NCI-H460 (cell line): ENCODE measurements at places on chromosomes 16 and 17.

DNA sequence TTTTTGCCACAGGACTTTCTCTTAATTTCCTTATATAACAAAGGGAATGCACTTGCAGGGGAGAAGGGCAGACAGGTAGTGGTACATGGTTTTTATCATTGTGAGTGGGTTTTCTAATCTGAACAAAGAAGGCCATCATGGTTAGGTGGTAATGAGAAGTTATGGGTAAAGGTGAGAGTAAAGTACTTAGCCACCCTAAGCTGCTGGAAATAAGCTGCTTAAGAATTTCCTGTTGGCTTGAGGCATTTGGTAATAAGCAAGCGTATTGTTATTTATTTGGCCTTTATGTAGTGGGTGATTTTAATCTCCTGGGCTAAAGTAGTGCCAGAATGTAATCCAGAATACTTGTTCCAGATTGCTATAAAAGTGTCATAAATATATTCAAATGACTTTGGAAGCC is 27.1 kb downstream of the TAC4 start:
- no peak for DNase-seq

- no peak for DNase-seq
These were observed 202.2 kb downstream of the ENGASE start for GRCh38 chr17:79276821-79277220.

- DNase-seq: no peak
These were observed 328.8 kb downstream of the CPPED1 start for GRCh38 chr16:12474806-12475410.

- DNase-seq: no peak
These were observed 4.6 kb upstream of the SLC12A3 start for GRCh38 chr16:56860226-56861020.

DNA sequence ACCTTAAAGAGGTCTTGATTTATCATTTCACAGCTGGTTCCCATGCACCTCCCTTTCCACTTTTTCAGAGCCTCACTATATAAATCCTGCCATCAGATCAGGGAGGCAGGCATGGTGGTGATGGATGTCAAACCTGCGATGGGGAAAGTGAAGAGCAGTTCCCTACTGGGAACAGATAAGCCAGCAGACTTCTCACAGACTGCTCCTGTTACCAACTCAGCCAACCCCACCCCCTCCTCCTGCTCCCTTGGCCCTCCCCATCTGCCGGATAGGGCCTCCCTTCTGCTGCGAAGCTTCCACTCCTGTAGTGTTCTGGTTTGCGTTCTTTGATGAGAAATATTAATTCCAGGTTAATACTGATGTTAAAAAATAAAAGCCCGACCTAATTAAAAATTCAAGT is 232.1 kb downstream of the STX8 start:
- DNase-seq: no peak

GRCh38 chr17:36213695-36214094 is 2.8 kb downstream of the CCL4L2 start:
- DNase-seq: no peak

DNA sequence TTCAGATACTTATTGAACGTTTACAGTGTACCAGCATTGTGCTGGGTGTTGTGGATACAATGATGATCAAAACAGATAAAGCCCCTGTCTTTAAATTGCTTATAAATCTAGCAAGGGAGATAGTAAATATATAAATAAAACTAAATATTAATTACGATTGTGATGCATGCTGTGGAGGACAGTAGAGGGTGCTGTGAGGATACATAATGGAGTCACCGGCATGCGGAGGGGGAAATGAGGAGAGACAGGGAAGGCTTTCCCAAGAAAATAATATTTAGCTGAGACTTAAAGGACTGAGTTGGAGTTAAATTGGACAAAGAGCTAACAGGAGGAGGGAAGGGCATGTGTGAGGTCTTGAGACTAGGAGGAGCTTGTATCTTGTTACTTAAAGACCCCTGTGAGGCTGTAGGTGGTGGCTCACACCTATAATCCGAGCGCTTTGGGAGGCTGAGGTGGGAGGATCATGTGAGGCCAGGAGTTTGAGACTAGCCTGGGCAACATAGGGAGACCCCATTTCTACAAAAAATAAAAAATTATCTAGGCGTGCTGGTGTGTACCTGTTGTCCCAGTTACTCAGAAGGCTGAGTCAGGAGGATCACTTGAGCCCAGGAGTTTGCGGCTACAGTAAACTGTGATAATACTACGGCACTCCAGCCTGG is 2.4 kb downstream of the DHRS7B start:
- DNase-seq: peak; percentile 47

- no peak for DNase-seq
These were observed 38.4 kb upstream of the STAC2 start for GRCh38 chr17:39264119-39264518.

DNA sequence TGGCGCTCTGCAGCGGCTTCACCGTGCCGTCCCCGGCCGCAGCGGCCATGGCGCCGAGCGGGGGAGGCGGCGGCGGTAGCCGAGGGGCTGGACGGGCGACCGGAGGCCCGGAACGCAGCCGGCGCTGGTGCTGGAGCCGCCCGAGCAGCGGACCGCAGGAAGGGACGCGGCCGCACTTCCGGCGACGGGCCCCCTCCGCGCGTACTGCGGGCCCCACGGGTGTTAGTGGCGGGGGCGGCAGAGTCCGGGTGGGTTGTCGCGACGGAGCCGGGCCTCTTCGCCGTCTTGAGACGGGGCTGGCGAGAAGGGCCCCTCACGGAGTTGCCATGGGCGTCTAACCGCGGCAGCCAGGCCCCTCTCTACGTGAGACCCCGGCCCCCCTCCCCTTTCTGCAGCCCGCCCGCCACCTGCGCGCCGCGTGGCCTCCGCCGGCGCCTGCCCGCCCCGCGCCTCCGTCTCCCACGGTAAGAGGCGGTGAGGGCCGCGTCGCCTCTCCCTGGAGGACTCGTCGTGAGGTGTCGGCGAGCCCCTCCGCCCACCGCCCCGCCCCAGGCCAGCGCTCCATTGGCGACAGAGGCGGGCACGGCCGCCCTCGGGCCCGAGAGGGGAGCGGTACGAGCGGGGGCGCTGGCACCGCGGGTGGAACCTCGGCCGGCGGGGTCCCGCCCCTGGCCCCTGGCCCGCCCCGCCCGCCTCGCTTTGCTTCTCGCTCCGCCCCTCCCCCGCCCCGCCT is at the start of the genes VPS9D1 and ZNF276:
Gene VPS9D1 (minus strand): TSS at position 86 of the 733 bp plus-strand sequence. CDS start 37 bp downstream, at position 49.
Gene ZNF276 (plus strand): TSS at position 725 of the 733 bp plus-strand sequence. CDS start 104 bp downstream, outside the sequence.
- DNase-seq: peak; percentile 79

DNA sequence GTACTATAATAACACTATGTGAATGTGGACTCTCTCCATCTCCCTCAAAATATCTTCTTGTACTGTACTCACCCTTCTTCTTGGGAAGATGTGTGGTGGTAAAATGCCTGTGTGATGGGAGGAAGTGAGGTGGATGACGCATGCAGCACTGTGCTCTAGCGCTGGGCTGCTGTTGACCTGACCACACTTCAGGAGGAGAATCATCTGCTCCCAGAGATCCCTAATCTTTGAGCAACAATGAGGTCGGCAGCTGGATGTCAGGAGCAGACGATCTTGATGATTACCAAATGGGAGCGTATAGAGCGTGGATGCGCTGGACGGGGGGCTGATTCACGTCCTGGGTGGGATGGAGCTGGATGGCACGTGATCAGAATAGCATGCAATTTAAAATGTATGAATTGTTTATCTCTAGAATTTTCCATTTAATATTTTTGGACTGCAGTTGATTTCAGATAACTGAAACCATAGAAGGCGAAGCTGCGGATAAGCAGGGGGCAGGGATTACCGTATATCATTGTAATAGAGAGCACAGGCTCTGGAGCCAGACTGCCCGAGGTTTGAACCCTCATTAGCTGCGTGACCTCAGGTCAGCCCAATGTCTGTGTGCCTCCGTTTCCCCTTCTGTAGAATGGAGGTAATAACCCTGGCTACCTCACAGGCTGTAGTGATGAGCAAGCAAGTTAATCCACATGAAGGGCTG is 23.7 kb upstream of the CYLD start:
- DNase-seq: no peak

- no peak for DNase-seq
These were observed 75.8 kb downstream of the ADAMTS18 start for GRCh38 chr16:77359065-77359502.

- DNase-seq: no peak
These were observed 1014.2 kb upstream of the CDH8 start for GRCh38 chr16:63050391-63050790.

DNA sequence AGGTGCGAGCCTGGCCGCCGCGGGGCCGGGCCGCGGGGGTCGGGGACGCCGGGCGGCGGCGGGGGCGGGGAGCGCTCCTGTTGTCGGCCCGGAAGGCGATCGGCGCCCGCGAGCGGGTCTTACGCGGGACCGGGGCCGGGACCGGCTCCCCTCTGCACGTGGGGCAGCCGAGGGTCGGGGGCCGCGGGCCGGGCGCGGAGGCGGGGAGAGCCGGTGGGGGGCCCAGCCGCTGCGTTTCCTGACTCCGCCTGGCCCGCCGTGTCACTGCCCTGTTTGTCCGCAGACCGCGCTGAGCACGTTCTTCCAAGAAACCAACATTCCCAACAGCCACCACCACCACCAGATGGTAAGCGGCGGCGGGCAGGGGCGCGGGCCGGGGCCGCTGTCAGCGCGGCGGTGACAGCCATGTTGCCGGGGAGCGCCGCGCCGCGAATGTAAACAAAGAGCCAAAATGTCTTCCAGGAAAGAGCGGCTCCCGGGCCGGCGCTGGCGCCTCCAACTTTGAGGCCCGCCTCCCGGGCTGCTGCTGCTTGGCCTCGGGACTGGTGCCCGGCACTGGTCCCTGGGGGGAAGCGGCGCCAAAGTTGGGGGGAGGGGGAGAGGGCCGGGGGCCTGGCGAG is 586 bp downstream of the UBALD2 start:
- DNase-seq: peak; percentile 29
